Activated CD4-positive, alpha-beta T cell treated with anti-CD3 and anti-CD28 coated beads for 36 hours (primary cell): ENCODE measurements at places on chromosomes 1 and 21.

DNA sequence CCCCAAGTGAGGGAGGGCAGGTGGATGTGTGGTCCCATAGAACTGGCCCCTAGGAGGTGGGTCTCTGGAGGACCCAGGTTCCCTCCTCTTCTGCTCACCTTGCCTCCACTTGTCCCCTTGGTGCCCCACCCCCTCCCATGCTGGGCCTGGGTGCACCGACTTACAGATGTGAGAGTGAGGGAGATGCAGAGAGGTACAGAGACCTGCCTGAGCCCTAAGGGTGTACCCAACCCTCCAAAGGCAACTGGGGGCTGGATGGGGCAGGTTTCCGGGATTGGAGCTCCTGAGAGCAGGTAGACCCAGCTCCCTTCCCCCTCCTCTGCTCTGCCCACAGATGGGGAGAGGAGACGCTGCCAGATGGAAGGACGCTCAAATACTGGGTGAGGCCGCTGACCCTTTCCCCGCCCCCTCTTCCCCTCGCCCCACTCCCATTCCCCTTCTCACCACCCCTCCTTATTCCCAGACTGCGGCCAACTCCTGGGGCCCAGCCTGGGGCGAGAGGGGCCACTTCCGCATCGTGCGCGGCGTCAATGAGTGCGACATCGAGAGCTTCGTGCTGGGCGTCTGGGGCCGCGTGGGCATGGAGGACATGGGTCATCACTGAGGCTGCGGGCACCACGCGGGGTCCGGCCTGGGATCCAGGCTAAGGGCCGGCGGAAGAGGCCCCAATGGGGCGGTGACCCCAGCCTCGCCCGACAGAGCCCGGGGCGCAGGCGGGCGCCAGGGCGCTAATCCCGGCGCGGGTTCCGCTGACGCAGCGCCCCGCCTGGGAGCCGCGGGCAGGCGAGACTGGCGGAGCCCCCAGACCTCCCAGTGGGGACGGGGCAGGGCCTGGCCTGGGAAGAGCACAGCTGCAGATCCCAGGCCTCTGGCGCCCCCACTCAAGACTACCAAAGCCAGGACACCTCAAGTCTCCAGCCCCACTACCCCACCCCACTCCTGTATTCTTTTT, 10.3 kb downstream of the TINAGL1 start:
- H3K36me3 ChIP-seq = no peaks in the 10 kb centered on the region
- H3K4me3 ChIP-seq = no peak overlapping the region

GRCh38 chr1:93614986-93615581, 66.6 kb downstream of the BCAR3 start:
- peak; percentile 75 for DNase-seq
- H3K27me3 ChIP-seq = peaks cover 6% of the 10 kb centered on the region
- no peaks in the 10 kb centered on the region for H3K36me3 ChIP-seq
- peaks cover 22% of the 10 kb centered on the region for H3K4me1 ChIP-seq

GRCh38 chr1:186782791-186783190, 46.0 kb upstream of the PLA2G4A start:
- no peaks in the 10 kb centered on the region for H3K36me3 ChIP-seq
- H3K4me1 ChIP-seq = no peaks in the 10 kb centered on the region
- no peak for DNase-seq
- H3K27ac ChIP-seq = no peak overlapping the region

DNA sequence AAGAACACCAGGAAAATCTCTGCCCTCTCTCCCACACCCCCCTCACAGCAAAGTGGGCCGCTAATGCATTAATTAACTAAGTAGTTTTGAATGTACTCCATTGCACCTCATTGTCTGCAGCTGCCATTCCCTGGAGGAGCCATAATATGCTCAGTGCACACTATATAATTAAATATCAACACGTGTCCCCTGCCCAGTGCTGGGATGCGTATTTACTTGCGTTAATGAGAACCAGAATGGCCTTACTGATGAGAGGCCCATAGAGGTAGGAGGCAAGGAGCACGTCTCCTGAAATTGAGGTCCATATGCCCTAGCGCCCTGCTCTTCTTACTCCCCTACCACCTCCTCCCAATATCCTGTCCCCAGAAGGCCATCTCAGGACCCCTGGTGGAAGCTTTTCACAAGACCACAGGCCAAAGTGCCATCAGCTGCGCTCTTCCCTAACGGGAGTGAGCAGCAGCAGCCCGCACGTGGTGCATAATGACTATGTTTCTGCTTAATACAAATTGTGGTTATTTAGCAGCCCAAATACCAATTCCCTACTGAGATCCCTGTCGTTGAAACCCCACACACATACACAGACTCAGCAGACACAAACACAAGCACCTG, 76.8 kb downstream of the PLXNA2 start:
- no peak for DNase-seq
- no peaks in the 10 kb centered on the region for H3K4me1 ChIP-seq
- no peak overlapping the region for H3K4me3 ChIP-seq
- no peaks in the 10 kb centered on the region for H3K36me3 ChIP-seq
- H3K27me3 ChIP-seq = peaks cover 11% of the 10 kb centered on the region

DNA sequence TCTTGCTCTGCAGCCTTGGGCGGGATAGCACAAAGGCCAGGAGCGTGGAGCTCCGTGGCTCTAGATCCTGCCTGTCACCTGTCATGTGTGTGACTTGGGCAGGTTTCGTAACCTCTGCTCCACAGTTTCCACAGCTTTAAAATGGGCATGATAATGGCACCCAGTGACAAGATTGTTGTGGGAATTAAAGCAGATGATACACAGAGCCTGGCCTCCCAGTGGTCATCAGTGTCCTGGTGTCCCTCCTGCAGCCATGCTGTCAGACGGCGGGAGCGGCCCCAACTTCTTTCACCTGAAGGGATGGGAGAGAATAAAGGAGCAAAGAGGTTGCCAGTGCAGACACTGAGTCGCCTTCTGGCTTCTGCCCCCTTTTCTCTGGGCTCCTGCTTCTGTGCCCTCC, 61.5 kb downstream of the SLC37A1 start:
- no peak for DNase-seq
- H3K36me3 ChIP-seq = peaks cover 32% of the 10 kb centered on the region
- no peaks in the 10 kb centered on the region for H3K27me3 ChIP-seq
- H3K4me3 ChIP-seq = no peak overlapping the region
- no peak overlapping the region for H3K27ac ChIP-seq

DNA sequence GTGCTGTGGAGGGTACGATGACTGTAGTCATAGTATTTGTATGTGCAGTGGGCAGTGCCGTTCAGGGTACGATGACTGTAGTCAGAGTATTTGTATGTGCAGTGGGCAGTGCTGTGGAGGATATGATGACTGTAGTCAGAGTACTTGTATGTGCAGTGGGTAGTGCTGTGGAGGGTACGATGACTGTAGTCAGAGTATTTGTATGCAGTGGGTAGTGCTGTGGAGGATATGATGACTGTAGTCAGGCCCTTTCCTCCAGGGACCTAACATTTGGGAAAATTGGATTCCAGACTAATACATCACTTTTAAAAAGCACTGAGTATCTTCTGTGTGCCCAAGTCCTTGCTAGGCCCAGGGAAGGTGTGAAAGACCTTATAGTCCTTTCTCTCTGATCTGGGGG, 2.9 kb downstream of the ZNF672 start:
- DNase-seq = no peak
- peaks cover 24% of the 10 kb centered on the region for H3K4me1 ChIP-seq
- peaks cover 20% of the 10 kb centered on the region for H3K36me3 ChIP-seq

DNA sequence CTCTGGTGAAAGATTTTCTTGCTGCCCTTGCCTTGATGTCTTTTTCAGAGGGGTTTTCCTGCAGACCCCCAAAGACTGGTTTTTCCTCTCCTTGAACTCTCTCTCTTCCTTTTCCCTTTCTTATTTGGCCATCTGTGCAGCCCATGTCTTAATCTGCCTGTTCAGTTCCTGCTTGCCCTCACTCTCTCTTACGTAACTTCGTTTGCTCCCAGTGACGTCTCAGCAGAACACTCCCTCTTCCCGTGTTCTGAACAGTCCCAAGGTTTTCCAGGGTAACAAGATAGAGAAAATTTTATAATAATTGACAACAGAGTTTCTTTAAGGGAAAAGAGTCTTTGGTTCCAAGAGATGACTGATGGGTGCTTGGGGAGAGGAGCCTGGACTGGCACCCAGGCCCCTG, 109.1 kb upstream of the LMO4 start:
- H3K27me3 ChIP-seq = peaks cover 2% of the 10 kb centered on the region
- no peak overlapping the region for H3K27ac ChIP-seq
- no peaks in the 10 kb centered on the region for H3K36me3 ChIP-seq
- H3K4me3 ChIP-seq = no peak overlapping the region

GRCh38 chr1:156889802-156890580, 3.5 kb upstream of the PEAR1 start:
- no peaks in the 10 kb centered on the region for H3K36me3 ChIP-seq
- H3K4me3 ChIP-seq = no peak overlapping the region
- peaks cover 14% of the 10 kb centered on the region for H3K4me1 ChIP-seq
- DNase-seq = peak; percentile 79

DNA sequence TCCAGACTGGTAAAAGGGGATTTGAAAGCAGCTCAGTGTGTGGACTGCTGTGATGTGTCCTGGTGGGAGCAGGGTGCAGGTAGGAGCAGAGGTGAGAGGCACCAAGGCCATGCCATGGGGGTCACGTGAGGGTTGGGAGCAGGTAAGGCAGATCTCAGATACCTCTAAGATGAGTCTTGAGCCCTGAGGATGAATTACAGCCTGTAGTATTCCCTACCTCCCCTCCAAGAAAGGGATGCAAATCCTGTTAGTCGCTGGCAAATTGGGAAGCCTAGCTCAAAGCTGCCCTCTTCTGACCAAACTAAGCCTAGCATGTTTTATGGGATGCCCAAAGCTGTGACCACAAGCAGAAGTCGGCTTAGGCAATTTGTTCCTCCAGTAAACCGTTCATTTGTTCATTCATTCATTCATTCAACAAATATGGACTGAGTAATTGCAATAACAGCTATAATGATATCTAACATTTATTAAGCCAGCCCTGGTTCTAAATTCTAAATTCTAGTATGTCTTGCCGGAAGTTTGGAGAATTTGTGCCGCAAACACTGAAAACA, 3.9 kb upstream of the NUAK2 start:
- peak; percentile 71 for DNase-seq
- H3K27me3 ChIP-seq = peaks cover 3% of the 10 kb centered on the region
- H3K27ac ChIP-seq = no peak overlapping the region
- no peak overlapping the region for H3K4me3 ChIP-seq

- no peaks in the 10 kb centered on the region for H3K36me3 ChIP-seq
- H3K4me1 ChIP-seq = no peaks in the 10 kb centered on the region
These were observed 390.9 kb upstream of the ADGRL2 start for GRCh38 chr1:81409780-81410274.

GRCh38 chr1:109319114-109319513, 12.3 kb upstream of the MYBPHL start:
- no peaks in the 10 kb centered on the region for H3K4me1 ChIP-seq
- DNase-seq = no peak
- no peaks in the 10 kb centered on the region for H3K36me3 ChIP-seq
- H3K27ac ChIP-seq = no peak overlapping the region
- H3K27me3 ChIP-seq = no peaks in the 10 kb centered on the region
- no peak overlapping the region for H3K4me3 ChIP-seq

DNA sequence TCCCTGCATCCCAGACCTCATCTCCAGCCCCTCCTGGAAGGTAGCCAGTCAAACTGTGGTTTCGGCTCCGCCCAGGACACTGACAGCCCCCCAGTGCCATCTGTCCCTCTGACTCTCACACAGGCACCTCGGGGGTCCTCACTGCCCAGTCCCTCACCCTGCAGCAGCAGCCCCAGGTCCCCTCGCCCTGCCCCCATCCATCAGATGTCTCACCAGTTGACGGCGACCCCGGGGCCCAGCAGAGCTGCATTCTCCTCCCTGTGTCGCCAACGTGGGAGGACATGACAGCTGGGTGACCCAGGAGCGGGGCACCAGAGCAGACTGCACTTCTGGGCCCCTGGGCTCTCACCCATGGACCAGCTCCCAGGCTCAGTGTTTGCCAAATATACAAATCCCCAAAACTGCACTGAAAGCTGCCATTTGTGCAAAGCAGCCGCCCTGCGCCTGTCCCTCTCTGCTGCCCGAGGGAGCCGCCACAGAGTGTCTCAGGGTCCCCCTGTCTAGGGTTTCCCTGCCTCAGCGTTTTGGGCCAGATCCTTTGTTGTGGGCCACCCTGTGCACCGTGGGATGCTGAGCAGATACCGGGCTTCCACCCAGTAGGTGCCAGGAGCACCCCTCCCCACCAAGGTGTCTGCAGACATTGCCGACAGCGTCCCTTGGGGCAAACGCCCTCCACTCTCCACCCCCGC, 48.2 kb downstream of the PRDM15 start:
- H3K4me1 ChIP-seq = no peaks in the 10 kb centered on the region
- no peak for DNase-seq
- no peak overlapping the region for H3K4me3 ChIP-seq
- H3K36me3 ChIP-seq = peaks cover 2% of the 10 kb centered on the region

DNA sequence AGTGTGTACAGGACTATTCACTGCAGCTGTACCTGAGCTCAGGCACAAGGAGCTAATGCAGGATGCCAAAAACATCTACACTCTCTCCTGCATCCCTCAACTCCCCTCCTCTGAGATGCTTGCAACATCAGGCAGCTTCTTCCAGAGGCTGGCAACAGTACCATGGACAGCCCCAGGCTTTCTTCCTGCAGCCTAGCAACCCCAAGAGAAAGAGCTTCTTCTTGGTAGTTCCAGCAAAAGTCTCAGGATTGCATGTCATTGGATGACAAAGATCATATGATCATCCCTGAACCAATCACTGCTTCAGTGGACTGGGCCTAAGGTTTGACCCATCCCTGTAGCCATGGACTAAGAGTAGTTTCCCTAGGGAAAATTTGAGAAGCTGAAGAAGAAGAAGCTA, 46.7 kb downstream of the CAMK2N1 start:
- no peak for DNase-seq
- H3K4me1 ChIP-seq = no peaks in the 10 kb centered on the region
- H3K4me3 ChIP-seq = no peak overlapping the region
- peaks cover 15% of the 10 kb centered on the region for H3K27me3 ChIP-seq
- H3K27ac ChIP-seq = no peak overlapping the region
